RWPE2 (cell line): ENCODE measurements at places on chromosomes 12 and 14.

DNA sequence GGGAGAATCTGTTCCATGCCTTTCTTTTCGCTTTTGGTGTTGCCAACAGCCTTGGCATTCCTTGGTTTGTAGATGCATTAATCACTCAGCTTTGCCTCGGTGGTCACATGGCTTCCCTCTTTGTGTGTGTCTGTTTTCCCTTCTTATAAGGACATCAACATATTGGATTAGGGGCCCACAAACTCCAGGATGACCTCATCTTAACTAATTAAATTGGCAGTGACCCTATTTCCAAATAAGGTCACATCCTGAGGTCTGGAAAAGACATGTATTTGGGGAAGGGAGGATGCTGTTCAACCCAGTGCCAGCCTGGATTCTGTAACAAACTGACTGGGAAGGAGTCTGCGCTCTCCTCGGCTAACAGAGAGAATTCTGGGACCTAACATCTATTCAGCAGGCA, 365.7 kb upstream of the FKBP4 start:
- H3K27ac ChIP-seq = no peak overlapping the region
- DNase-seq = no peak
- no peak overlapping the region for H3K4me3 ChIP-seq

DNA sequence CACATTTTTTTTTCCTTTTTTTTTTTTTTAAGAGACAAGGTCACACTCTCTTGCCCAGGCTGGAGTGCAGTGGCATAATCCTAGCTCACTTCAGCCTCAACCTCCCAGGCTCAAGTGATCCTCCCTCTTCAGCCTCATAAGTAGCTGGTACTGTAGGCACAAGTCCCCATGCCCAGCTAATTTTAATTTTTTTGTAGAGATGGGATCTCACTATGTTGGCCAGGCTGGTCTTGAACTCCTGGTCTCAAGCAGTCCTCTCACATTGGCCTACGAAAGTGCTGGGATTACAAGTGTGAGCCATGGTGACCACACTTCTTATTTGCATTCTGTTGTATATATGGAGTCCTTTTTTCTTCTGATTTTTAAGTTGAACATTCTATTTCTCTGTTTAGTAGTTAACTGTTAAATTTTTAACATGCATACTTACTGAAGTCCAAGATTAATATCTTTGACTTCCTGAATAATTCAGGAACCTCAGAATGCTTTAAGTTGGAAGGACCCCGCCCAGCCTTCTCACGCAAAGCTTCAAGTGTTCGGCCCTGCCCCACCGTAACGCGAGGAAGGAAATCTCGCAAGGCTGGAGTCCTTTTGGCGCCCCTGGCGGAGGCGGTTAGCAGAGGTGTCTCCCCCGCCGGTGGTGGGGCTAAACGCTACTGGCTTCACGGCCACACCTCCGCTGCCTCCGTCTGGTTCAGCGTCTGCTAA, 21.6 kb downstream of the SPATS2 start:
- H3K27ac ChIP-seq = no peak overlapping the region
- H3K27me3 ChIP-seq = no peaks in the 10 kb centered on the region
- no peaks in the 10 kb centered on the region for H3K4me1 ChIP-seq
- H3K36me3 ChIP-seq = peaks cover 16% of the 10 kb centered on the region

- H3K4me3 ChIP-seq = no peak overlapping the region
- DNase-seq = no peak
- no peaks in the 10 kb centered on the region for H3K36me3 ChIP-seq
- H3K27ac ChIP-seq = no peak overlapping the region
- H3K4me1 ChIP-seq = no peaks in the 10 kb centered on the region
- no peaks in the 10 kb centered on the region for H3K27me3 ChIP-seq
Measured at GRCh38 chr12:93957870-93958269, 190.5 kb upstream of the PLXNC1 start.

DNA sequence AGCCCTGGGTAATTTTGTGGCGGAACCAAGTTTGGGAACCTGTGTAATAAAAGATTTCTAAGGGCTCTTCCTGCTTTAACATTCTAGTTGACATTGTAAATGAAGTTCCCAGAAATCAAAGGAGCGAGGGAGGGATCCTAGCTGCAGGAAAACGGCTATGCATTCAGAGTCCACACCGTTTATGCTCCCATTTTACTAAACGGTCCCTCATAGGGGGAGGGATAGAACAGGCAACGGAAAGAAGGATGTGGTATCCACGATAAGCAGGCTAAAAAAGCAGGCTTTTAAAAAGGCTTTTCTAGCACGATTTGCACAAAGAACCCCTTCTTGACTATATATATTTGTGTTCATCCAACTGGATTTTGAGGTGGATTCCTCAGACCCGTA, 559 bp downstream of the SYNJ2BP start:
- no peaks in the 10 kb centered on the region for H3K27me3 ChIP-seq
- no peak for DNase-seq
- H3K36me3 ChIP-seq = peaks cover 15% of the 10 kb centered on the region
- peak overlapping the region; percentile 29 for H3K27ac ChIP-seq
- peaks cover 5% of the 10 kb centered on the region for H3K4me1 ChIP-seq
- H3K4me3 ChIP-seq = peak overlapping the region; percentile 60

DNA sequence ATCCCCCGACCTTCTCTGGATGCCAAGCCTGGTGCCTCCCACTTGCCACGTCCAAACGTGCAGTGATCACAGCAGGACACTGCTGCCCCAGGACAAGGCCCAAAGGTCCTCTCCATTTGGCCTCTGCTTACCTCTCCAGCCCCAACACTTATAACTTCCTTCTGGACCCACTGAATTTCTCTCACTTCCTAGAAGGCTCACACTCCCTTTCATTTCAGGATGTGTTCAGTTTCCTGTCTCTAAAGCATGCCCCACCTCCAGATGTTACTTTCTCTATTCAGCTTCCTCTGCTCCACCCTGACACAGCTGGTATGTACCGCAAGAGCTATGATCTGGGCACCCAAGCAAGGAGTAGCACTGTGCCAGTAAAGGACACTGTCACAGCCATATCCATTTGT, 33.0 kb downstream of the CDKL1 start:
- no peaks in the 10 kb centered on the region for H3K36me3 ChIP-seq
- no peak overlapping the region for H3K4me3 ChIP-seq
- DNase-seq = no peak
- peaks cover 37% of the 10 kb centered on the region for H3K4me1 ChIP-seq
- peak overlapping the region; percentile 21 for H3K27ac ChIP-seq

- H3K27ac ChIP-seq = no peak overlapping the region
- no peak for DNase-seq
- H3K4me1 ChIP-seq = no peaks in the 10 kb centered on the region
- H3K27me3 ChIP-seq = peaks cover 27% of the 10 kb centered on the region
- H3K36me3 ChIP-seq = no peaks in the 10 kb centered on the region
Measured at GRCh38 chr14:28012629-28013415, 753.8 kb upstream of the FOXG1 start.

DNA sequence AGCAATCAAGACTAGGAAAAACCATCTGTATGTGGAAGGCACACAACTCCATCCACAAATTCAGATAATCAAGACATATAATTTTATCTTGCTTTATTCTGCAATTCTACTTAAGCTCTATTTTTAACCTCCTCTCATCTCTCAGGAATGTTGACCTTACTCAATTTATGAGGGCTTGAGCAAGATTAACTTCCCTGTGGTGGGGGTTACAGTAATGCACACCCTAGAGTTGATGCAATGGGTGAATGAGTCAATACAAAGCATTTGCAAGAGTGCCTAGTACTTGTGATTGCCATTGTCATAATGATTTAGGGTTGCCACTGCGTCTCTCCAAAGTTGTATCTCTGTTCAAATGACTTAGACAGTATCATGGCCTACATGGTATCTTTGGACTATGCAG, 1598.4 kb upstream of the TMEM132C start:
- H3K4me3 ChIP-seq = no peak overlapping the region
- H3K4me1 ChIP-seq = peaks cover 36% of the 10 kb centered on the region
- H3K36me3 ChIP-seq = no peaks in the 10 kb centered on the region
- DNase-seq = no peak
- no peaks in the 10 kb centered on the region for H3K27me3 ChIP-seq

- no peaks in the 10 kb centered on the region for H3K27me3 ChIP-seq
- no peak overlapping the region for H3K27ac ChIP-seq
- no peak for DNase-seq
- H3K4me3 ChIP-seq = no peak overlapping the region
Measured at GRCh38 chr12:89576572-89577220, 50.8 kb upstream of the POC1B start.

GRCh38 chr14:51284241-51284640, 44.2 kb downstream of the TMX1 start:
- H3K36me3 ChIP-seq = no peaks in the 10 kb centered on the region
- H3K4me3 ChIP-seq = no peak overlapping the region
- DNase-seq = no peak
- peak overlapping the region; percentile 33 for H3K27ac ChIP-seq
- no peaks in the 10 kb centered on the region for H3K27me3 ChIP-seq

DNA sequence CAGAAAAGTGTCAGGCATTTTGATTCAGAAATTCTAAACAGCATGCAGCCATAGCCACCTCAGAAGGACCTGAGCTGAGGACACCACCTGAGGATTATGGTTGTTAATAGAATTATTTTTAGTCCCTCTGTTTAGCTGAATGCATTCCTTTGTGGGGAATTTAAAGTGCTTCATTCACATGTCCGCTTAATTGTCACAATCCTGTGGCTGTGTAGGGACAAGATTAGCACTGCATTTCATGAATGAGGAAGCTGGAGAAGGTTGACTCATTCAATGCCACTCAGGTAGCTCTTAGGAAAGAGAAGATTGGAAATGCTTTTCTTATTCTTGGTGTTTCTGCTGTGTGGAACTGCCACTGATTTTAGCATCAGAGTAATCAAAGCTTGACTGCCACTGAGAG, 42.0 kb upstream of the KRR1 start:
- no peaks in the 10 kb centered on the region for H3K36me3 ChIP-seq
- H3K4me1 ChIP-seq = peaks cover 4% of the 10 kb centered on the region
- no peak overlapping the region for H3K27ac ChIP-seq

DNA sequence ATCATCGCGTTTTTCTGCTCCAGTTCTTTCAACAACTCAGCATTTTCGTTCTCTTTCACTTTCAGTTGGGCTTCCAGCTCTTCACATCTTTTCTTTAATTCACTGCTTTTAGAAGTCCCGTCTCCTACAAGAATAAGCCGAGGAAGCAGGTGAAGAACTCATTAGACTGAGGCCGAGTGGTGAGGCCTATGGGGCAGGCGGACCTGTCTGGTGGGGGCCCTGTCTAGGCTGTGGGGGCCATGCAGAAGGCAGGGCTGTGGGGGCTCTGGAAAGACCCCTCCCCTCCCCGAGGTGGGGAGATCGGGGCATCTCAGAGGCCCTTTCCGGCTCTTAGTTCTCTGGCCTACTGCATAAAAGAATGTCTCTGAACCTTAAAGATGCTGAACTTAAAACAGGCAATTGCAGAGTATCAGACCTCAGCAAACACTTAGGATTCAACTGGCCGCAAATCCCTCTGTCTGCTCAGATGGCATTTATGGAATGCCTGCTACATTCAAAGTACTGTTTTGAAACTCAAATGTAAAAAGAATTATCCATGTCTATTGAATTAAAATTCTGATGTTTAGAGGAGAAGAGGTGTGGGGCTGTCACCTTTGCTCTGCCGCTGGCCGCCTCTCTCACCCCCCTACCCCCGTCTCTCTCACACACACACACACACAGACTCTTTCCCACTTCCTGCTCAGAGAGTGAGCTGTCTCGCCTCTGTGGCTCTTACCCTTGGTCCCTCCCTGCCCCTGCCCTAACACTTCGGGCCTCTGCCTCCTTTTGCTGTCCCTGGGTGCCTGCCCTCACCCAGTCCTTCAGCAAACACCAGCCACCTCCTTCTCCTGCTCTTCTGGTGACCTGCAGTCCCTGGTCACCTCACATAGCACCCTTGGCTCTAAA, 34.7 kb downstream of the CCDC92 start:
- H3K27ac ChIP-seq = no peak overlapping the region
- H3K4me1 ChIP-seq = no peaks in the 10 kb centered on the region
- H3K27me3 ChIP-seq = peaks cover 3% of the 10 kb centered on the region
- H3K4me3 ChIP-seq = no peak overlapping the region
- DNase-seq = no peak

DNA sequence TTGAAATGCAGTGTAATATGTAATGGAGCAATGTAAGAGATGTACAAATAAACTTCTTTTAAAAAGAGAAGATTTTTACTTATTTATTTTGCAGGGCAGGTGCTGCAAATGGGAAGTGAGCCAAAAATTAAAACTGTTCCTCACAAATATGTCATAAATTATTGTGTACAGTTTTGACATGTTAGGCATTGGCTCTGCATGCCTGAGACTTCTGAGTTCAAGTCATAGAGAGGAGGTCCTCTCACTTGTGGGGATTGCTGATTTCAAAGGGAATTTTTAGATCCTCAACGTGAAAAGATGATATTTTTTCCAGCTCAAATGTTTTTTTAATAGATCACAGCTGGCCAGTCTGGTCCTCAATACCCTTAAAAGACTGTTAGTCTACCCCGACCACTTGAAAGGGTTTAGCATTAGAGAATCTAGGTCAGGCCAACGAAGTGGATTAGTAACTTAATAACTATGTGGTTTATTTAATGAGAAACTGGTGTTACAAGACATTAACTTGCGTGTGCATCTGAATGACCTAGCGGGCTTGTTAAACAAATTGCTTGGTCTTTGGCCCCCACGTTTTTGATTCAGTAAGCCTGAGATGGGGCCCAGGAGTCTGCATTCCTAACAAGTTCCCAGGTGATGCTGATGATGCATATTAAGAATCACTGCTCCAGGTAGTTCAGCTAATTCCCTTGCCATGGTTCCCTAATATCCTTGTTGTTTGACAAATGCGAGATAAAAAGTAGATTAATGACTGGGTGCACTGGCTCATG, 30.9 kb upstream of the WDR89 start:
- no peak overlapping the region for H3K27ac ChIP-seq
- DNase-seq = no peak
- H3K4me1 ChIP-seq = peaks cover 13% of the 10 kb centered on the region
- no peak overlapping the region for H3K4me3 ChIP-seq
- peaks cover 12% of the 10 kb centered on the region; the same call in 1 of the 2 replicates for H3K36me3 ChIP-seq
- H3K27me3 ChIP-seq = no peaks in the 10 kb centered on the region

DNA sequence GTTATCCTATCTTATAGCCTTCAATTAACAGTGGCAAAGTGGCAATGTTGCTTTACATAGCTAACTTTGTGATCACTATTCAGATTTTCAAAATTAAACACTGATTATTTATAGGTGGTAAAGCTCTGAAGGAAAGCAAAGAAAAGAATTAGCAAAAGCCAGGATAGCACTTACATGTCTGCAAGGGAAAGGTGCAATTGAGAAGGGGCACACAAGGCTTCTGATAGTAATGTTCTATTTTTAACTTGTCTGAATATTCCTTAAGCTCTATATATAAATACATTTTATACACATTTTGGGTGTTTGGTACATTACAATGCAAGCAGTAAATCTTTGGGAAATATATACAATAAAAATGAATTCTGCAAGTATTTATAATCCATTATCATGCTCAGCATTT, 10.9 kb downstream of the NAP1L1 start:
- H3K27ac ChIP-seq = no peak overlapping the region
- H3K36me3 ChIP-seq = peaks cover 85% of the 10 kb centered on the region
- H3K27me3 ChIP-seq = no peaks in the 10 kb centered on the region
- no peak for DNase-seq
- H3K4me1 ChIP-seq = peaks cover 7% of the 10 kb centered on the region
- H3K4me3 ChIP-seq = no peak overlapping the region
